Progenitor cell of endocrine pancreas (in vitro differentiated cells): ENCODE measurements at places on chromosomes 5 and 9. TPM values are rescaled to one million over a fixed set of nuclear protein-coding genes. Genes with fewer than 3 reads are reported as not detected.

- H3K36me3 ChIP-seq: no peaks in the 10 kb centered on the region
- H3K4me3 ChIP-seq: no peak overlapping the region
- H3K27me3 ChIP-seq: no peaks in the 10 kb centered on the region
- H3K4me1 ChIP-seq: no peaks in the 10 kb centered on the region
- no peak overlapping the region for H3K27ac ChIP-seq
- no peak for DNase-seq
These were observed 744.5 kb upstream of the C9orf72 start for GRCh38 chr9:28317745-28318144.

Gene SLC34A3
- total RNA-seq: 0.26 and 0.27 TPM in 2 replicates

DNA sequence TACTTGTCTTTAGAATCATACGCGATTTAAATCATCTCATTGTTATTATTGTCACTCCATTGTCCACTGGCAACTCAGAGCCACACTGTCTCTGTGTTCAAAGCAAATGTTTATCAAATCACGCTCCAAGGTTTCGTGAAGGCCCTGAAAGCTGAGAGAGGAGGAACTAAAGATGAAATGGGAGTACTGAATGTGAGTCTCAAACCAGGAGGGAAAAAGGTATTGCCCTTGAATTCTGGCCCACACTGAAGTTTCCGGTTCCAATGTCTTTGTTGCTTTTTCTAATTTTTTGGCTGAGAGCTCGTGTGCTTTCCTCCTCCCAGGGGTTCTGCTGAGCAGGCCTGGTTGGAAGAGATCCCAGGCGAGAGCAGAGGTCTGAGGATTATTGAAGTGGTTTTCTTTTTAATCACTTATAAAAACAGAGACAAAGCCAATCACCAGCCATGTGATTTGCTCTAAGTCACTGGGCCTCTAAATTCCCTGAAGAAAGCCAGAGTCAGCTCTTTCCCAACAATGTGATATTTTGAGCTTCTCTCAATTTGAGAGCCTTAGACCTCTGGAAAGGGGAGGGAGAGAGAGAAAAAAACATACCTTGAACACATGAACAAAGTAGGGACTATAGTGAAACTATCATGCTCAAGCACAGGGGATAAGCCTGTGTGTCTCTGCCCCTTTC, 420.8 kb upstream of the GRAMD2B start:
- H3K4me1 ChIP-seq: peaks cover 3% of the 10 kb centered on the region
- no peaks in the 10 kb centered on the region for H3K36me3 ChIP-seq
- H3K27ac ChIP-seq: no peak overlapping the region

Gene CDO1
- 24.6 and 25.1 TPM in 2 replicates for total RNA-seq

- H3K4me1 ChIP-seq: peaks cover 11% of the 10 kb centered on the region
- H3K4me3 ChIP-seq: no peak overlapping the region
- H3K36me3 ChIP-seq: peaks cover 2% of the 10 kb centered on the region
- H3K27ac ChIP-seq: peak overlapping the region; percentile 56
- DNase-seq: no peak
These were observed 7.5 kb downstream of the SLC22A5 start for GRCh38 chr5:132376694-132377641.

Gene PGM5
- 3.6 and 3.9 TPM in 2 replicates for total RNA-seq

Gene BHMT2
- total RNA-seq: 0.64 and 1.2 TPM in 2 replicates

Gene IFNA21
- not detected in 2 replicates for total RNA-seq

Gene NINJ1
- 38.1 and 39.5 TPM in 2 replicates for total RNA-seq

- H3K4me3 ChIP-seq: peak overlapping the region; percentile 91
- peaks cover 8% of the 10 kb centered on the region for H3K36me3 ChIP-seq
- H3K27ac ChIP-seq: peak overlapping the region; percentile 94
- peaks cover 18% of the 10 kb centered on the region for H3K4me1 ChIP-seq
These were observed 577 bp downstream of the TUT7 start for GRCh38 chr9:86353655-86354010.
